ENCODE measurements at places on chromosomes 4 and X.

- DNase-seq: no peak
Measured at GRCh38 chr4:48756689-48757220, 23.3 kb downstream of the FRYL start.

- no peak for DNase-seq
Measured at GRCh38 chr4:88939697-88940096, 117.3 kb downstream of the FAM13A start.

DNA sequence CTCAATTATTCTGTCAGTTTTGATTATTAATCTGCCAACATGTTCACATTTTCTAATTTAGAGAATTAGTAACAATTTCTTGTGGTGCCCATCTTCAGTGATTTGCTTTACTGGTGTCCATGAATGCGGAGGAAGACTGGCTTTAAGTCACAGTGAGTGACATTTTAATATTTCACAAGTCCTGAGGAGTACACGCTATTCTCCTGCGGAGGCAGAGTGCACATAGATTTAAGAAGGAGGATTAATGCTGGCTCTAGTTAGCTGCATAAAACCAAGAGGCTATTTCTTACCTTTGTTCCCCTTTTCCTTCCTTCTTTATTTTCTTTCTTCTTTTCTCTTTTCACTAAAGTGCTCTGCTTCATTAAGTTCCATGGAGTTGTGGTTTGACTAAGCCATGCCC is 495.2 kb upstream of the IGFBP7 start:
- DNase-seq: no peak

GRCh38 chrX:81232218-81232617 is 30.3 kb downstream of the SH3BGRL start:
- no peak for DNase-seq

- no peak for DNase-seq
Measured at GRCh38 chr4:108170631-108171338, 2.1 kb upstream of the LEF1 start.

DNA sequence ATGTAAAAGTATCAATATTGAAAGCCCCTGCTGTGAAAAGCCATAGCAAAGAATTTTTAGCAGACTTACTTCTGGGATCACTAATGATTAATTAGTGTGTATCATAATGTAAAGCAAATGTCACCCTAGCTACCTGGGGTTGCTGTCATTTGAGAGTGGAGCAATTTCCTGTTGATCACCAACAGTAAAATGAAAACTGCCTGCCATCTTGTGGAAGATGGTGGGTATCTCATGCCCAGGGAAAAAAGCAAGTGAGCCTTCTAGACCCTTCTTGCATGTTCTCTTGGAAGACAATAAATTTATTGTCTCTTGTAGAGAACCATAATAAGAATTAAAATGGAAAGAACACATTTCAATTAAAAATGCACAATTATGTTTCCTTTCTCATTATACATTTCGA is 360.2 kb downstream of the ZIC3 start:
- DNase-seq: no peak

DNA sequence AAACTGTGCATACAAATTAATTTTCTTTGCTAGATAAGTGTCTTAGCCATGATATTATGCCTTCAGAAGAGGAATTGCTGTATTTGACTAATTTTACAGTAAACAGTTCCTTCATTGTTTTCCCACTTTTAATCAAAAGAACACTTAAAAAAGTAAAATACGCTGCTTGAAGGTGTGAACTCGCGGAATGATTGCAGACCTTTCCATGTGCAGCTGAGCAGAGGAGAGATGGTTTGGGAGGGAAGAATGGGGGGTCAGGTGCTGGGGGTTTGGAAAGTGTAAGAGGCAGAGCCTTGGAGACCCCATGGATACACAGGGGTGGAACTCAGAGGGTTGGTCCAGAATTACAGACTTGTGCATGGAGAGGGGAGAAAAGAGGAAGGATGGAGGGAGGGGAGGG is 15.3 kb downstream of the CYTL1 start:
- no peak for DNase-seq

DNA sequence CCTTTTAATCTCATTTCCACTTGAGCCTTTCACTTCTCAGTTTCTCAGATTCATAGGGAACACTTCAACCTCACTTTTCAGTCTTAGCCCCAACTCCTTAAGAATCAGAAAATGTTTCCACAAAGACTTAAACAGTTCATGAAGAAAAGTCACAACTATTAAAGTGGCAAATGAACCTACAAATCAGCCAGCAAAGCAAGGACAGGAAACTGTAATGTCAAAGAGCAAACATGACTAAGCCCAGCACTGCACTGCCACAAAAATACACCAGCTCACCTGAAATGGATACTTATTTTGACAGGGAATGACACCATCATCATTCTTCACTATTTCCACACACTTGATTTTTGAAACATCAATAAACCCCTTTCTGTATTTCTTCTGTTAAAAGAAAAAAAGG is 41.8 kb upstream of the TXK start:
- DNase-seq: no peak

DNA sequence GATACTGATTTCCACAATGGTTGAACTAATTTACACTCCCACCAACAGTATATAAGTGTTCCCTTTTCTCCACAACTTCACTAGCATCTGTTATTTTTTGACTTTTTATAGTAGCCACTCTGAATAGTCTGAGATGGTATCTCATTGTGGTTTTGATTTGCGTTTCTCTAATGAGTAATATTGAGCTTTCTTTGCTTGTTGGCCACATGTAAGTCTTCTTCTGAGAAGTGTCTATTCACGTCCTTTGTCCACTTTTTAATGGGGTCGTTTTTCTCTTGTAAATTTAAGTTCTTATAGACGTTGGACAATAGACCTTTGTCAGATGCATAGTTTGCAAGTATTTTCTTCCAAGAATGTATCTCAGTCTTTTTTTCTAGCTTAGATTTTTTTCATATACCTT is 10.0 kb downstream of the FBXW7 start:
- no peak for DNase-seq

GRCh38 chr4:24796620-24797019 is 1.2 kb downstream of the SOD3 start:
- no peak for DNase-seq

DNA sequence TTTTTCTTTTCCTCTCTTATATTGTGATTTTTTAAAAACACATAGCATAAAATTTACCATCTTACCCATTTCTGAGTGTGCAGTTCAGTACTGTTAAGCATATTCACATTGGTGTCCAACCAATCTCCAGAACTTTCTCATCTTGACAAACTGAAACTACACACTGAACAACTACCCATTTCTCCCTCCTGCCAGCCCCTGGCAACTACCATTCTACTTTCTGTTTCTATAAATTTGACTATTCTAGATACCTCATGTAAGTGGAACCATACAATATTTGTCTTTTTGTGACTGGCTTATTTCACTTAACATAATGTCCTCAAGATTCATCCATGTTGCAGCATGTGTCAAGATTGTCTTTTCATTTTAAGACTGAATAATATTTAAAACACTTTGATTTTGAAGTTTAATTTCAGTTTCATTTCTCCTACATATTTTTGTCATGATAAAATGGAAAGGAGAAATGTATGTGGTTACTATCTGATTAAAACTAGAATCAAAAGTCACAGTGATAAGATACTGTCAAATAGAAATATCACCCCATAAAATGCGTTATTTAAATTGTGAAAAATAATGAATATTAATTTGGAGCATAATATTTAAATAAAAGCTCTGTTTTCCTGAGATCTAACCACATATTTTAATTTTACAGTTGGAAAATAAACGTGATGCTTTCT is 122.8 kb downstream of the DIPK2B start:
- no peak for DNase-seq

Measured in suppressor macrophage (primary cell).